ENCODE measurements at places on chromosomes 7 and 10. TPM values are rescaled to one million over a fixed set of nuclear protein-coding genes. Genes with fewer than 3 reads are reported as not detected.

FAM221A gene
- polyA plus RNA-seq = 10.6 TPM

CNPY1 gene
- polyA plus RNA-seq = not detected

TPST1 gene
- polyA plus RNA-seq = 12.6 TPM

INA gene
- polyA plus RNA-seq = 1.4 TPM

ZNF488 gene
- 0.68 TPM for polyA plus RNA-seq

SLC18A3 gene
- polyA plus RNA-seq = 0.20 TPM

MNX1 gene
- 1.1 TPM for polyA plus RNA-seq

TAS2R41 gene
- not detected for polyA plus RNA-seq

SYT15 gene
- polyA plus RNA-seq = 0.95 TPM

SPDYE8 gene
- polyA plus RNA-seq = not detected

NPFFR1 gene
- not detected for polyA plus RNA-seq

SUN3 gene
- not detected for polyA plus RNA-seq

CRHR2 gene
- polyA plus RNA-seq = not detected

GRCh38 chr10:116155191-116155590 lies 117.8 kb downstream of the GFRA1 start:
- H3K4me3 ChIP-seq = no peak overlapping the region
- H3K4me1 ChIP-seq = no peaks in the 10 kb centered on the region
- no peak overlapping the region for H3K27ac ChIP-seq
- H3K36me3 ChIP-seq = no peaks in the 10 kb centered on the region
- H3K27me3 ChIP-seq = no peaks in the 10 kb centered on the region
- DNase-seq = no peak

- H3K4me3 ChIP-seq = no peak overlapping the region
- DNase-seq = no peak
- no peak overlapping the region for H3K27ac ChIP-seq
- H3K4me1 ChIP-seq = no peaks in the 10 kb centered on the region
- no peaks in the 10 kb centered on the region for H3K36me3 ChIP-seq
- H3K27me3 ChIP-seq = no peaks in the 10 kb centered on the region
Observed at GRCh38 chr7:116024826-116025809, 5.4 kb downstream of the TFEC start.

DNA sequence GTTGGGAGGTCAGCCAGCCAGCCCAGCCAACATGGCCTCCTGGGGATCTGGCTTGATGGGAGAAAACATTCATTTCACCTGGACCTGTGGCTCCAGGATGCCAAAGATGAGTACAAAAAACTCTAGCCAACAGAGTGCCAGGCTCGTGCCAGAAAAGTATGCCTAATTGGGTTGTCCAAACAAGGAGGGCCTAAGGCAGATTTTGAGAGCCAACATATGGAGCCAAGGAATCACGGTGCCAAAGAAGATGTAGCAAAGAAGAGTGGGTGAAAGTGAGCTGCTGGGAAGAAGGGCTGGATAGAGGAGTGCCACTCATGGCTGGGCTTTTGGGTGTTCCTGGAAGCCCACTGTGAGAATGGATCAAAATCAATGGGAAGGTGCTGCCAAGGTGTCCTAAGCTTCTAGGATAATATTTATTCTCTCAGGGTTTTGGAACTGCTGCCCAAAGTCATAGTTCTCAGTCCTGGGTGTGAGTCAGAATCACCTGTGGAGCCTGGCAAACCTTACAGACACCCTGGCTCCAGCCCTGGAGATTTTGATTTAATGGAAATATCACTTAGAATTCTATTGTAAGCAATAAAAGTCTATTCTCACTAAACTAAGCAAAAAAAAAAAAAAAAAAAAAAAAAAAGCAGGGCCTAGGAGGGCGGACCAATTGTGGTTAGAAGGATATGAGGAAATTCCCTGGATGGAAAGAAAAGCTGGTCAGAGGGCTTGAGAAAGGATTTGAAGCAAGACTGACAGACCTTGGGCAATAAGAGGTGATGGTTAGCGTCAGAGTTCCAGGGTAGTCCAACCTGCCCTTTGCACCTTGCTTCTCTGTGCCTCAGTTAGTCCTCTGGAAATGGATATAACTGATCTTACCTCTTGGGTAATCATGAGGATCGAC lies 182.2 kb upstream of the PRR15 start:
- no peak overlapping the region for H3K27ac ChIP-seq
- no peak overlapping the region for H3K4me3 ChIP-seq
- no peak for DNase-seq
- H3K27me3 ChIP-seq = no peaks in the 10 kb centered on the region
- peaks cover 13% of the 10 kb centered on the region for H3K4me1 ChIP-seq

- H3K4me3 ChIP-seq = no peak overlapping the region
- DNase-seq = peak; percentile 83
- H3K27me3 ChIP-seq = no peaks in the 10 kb centered on the region
- H3K4me1 ChIP-seq = peaks cover 10% of the 10 kb centered on the region
- no peaks in the 10 kb centered on the region for H3K36me3 ChIP-seq
Observed at GRCh38 chr7:22577470-22578001, 77.5 kb upstream of the STEAP1B start.

DNA sequence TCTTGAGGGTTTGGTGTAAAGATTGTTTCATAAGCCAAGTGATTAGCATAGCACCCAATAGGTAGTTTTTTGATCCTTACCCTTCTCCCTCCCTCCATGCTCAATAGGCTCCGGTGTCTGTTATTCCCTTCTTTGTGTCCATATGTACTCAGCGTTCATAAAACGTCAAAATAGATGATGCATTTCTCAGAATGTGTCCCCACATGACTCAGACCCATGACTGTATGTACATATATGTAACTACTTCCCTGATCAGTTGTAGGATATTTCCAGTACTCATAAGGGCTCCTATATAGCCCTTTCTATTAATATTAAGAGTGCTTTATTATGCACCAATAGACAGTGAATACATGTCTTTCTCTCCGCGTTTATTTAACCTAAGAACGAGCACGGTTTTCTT lies 466.9 kb downstream of the KIF20B start:
- no peaks in the 10 kb centered on the region for H3K27me3 ChIP-seq
- no peak overlapping the region for H3K27ac ChIP-seq
- DNase-seq = no peak
- no peaks in the 10 kb centered on the region for H3K4me1 ChIP-seq
- H3K36me3 ChIP-seq = no peaks in the 10 kb centered on the region

- peaks cover 21% of the 10 kb centered on the region for H3K4me1 ChIP-seq
- H3K36me3 ChIP-seq = no peaks in the 10 kb centered on the region
- H3K4me3 ChIP-seq = no peak overlapping the region
- peaks cover 36% of the 10 kb centered on the region for H3K27me3 ChIP-seq
Observed at GRCh38 chr7:128171342-128171918, 69.6 kb upstream of the LEP start.

DNA sequence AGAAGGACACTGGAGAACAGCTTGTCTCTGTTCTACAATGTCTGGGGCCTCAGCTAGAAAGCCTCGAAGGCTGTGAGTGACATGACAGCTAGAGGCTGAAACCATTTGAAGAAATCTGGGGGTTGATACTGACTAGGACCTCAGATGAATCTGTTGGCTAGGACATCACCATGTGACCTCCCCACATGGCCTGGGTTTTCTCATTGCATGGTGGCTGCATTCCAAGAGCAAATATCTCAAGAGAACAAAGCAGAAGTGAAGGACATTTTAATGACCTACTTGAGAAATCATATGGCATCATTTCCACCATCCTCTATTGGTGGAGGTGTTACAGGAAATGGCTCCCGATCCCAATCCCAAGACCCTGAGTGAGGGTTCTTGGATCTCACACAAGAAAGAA lies 450.6 kb upstream of the AUTS2 start:
- H3K4me1 ChIP-seq = no peaks in the 10 kb centered on the region
- DNase-seq = no peak
- H3K4me3 ChIP-seq = no peak overlapping the region
- no peak overlapping the region for H3K27ac ChIP-seq
- H3K36me3 ChIP-seq = no peaks in the 10 kb centered on the region

DNA sequence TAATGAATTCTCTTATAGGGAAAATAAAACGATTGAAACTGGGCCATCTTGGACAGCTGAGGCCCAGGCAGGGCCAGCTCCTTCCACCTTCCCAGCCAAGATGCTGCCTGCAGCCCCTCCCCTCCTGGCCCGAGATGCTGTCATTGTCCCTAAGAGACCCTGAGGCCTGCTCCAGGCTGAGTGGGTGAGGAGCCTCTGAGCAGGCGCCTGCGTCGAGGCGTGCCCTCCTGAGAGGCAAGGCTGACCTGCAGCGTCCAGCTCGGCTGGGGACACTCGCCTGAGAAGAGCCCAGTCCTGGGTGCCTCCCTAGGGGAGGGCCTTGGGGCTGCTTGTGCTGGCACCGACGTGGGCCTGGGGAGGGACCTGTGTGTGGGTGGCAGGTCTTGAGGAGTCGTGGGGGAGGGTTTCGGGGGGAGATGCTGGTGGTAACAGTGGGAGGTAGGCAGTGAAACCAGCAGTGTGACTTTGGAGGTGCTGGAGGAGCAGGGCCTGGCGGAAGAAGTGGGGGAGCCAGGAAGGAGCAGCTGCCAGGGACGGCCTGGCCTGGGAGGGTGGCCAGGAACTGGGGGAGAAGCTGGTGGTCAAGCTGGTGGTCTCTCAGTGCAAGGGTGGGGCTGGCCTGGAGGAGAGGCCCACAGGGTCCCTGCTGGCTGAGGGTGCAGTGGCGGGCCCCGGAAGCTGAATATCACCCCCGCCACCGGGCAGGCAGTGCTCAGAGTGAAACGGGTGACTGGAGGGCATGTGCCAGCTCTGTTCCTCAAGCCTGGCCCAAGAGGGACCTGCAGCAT lies 7.9 kb downstream of the GPR146 start:
- DNase-seq = no peak
- H3K4me3 ChIP-seq = no peak overlapping the region
- peaks cover 100% of the 10 kb centered on the region for H3K4me1 ChIP-seq

DNA sequence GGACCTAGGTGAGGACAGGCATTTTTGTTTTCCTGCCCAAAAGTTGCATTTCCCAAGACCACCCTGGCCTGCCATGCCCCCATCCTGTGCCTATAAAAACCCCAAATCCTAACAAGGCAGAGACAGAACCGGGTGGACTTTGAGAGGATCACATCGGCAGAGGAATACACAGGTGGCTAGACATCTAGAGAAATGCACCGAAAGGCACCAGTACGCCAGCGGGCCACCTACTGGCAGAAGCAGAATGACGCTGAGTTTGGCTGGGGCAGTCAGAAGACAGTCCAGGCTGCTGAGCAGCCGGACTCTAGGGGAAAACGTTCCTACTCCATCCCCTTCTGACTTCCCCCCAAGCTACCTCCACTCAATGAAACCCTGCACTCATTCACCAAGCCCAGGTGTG lies 2.8 kb downstream of the AKR1C4 start:
- no peaks in the 10 kb centered on the region for H3K36me3 ChIP-seq
- no peak overlapping the region for H3K27ac ChIP-seq
- H3K4me3 ChIP-seq = no peak overlapping the region
- DNase-seq = no peak

DNA sequence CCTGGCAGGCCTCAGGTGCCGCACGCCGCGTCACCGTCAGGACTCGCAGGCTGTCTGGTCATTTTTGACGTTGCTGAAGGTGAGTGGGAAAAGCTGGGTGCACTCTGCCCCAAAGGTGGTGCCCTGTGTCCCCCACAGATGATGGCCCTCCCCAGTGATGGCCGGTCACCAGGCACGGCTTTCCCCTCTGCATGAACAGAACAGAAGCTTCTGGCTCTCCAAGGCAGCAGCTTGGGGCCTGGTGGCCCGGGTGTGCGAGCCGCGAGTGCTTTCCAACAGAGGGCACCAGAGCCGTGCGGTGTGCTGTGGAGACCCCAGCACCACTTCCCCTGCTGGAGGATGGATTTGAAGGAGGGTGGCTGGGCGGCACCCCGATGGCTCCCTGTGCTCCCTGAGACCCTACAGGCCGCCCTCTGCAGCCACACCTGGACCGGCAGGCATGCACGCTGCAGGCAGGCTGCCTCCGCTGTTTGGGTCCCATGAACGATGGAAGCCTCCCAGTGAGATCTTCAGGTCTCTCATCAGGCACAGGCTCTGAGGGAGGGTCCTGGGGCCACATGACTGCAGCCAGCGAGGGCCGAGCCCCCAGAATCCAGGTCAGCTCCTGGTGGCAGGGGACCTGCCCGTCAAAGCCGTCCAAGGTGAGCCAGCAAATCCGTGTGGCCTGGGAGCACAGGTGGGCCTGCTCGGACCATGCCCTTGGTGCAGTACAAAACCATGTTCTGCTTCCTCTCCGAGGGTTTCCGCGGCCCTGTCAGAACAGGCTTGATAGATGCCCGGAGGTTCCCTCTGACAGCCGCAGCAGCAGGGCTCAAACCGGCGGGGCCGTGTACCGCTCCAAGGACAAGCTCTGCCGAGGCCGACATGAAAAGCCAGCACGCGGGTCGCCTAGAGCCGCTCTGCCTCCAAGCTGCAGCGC lies 195.4 kb downstream of the EBF3 start:
- H3K27ac ChIP-seq = no peak overlapping the region
- H3K4me1 ChIP-seq = no peaks in the 10 kb centered on the region
- no peak overlapping the region for H3K4me3 ChIP-seq
- DNase-seq = peak; percentile 22

GRCh38 chr10:91590904-91591796 lies 41.7 kb downstream of the PPP1R3C start:
- peaks cover 71% of the 10 kb centered on the region for H3K4me1 ChIP-seq
- H3K27me3 ChIP-seq = no peaks in the 10 kb centered on the region
- no peak overlapping the region for H3K4me3 ChIP-seq
- H3K27ac ChIP-seq = peak overlapping the region; percentile 77
- no peaks in the 10 kb centered on the region for H3K36me3 ChIP-seq

DNA sequence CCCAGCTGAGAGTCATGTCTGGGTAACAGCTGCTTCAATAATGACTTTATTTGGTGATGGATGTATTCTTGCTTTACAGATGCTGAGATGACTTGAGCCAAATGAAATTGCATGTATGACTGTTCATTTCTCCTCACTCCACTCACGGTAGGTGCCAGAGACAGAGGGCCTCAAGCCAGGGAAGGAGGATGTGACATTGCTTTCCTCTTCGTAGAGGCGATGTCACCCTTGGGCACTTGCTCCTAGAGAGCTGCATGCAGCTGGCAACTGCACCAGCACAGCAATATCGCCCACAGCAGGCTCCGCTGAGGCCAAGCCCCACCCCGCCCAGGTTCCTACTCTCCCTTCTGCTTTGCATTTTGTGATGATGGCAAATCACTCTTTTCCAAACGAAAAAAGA lies 116.6 kb upstream of the AOAH start:
- H3K4me1 ChIP-seq = no peaks in the 10 kb centered on the region
- H3K36me3 ChIP-seq = no peaks in the 10 kb centered on the region
- no peak overlapping the region for H3K27ac ChIP-seq
- H3K4me3 ChIP-seq = no peak overlapping the region
- no peak for DNase-seq

GRCh38 chr10:94216201-94216600 lies 146.5 kb downstream of the NOC3L start:
- no peaks in the 10 kb centered on the region for H3K27me3 ChIP-seq
- no peak for DNase-seq
- H3K36me3 ChIP-seq = no peaks in the 10 kb centered on the region
- no peak overlapping the region for H3K4me3 ChIP-seq
- peaks cover 7% of the 10 kb centered on the region for H3K4me1 ChIP-seq

Measured in stomach (tissue), 19 donors.